Stimulated activated CD4-positive, alpha-beta T cell treated with anti-CD3 and anti-CD28 coated beads, Interleukin-4, amount 100 ng/mL, for 24 hours (primary cell): ENCODE measurements at places on chromosomes 3 and 15.
A peak's percentile ranks its signal among the peaks of the same experiment; 100 is the strongest.

DNA sequence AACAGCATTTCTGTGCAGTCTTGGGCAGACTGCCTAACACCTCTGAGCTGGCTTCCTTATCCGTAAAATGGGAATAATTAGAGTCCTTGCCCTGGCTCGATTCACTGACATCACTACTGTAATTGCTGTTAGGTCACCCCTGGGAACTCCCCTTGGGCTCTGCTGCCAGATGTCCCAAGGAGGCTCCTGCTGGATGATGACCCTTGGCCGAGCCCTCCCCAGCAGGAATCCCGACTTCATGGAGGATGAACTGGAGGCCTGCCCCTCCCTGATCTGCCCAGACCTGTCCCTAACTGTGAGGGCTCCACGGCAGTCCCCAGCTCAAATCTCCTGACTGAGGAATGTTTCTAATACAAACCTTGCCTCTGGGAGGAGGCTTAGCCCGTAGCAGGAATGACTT, 18.0 kb downstream of the ESYT3 start:
- no peak for DNase-seq

DNA sequence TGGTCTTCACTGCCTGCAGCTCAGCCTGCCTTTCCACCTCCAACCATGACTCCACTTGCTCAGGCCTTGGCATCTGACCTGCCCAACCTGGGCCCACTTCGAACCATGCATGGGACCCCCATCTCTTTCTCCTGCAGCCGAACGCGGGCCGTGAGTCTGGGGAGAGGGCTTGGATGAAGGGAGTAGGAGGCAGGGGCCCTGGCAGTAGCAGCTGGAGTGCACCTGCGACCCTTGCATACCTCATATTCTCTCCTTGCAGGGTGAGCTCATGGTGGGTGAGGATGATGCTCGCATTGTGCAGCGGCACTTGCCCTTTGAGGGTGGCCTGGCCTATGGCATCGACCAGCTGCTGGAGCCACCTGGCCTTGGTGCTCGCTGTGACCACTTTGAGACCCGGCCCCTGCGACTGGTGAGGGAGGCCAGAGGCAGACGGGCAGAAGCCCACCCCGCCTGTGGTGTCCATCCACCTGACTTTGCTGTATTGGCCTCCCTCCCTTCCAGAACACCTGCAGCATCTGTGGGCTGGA, 13.5 kb downstream of the NT5DC2 start:
- no peak for DNase-seq

DNA sequence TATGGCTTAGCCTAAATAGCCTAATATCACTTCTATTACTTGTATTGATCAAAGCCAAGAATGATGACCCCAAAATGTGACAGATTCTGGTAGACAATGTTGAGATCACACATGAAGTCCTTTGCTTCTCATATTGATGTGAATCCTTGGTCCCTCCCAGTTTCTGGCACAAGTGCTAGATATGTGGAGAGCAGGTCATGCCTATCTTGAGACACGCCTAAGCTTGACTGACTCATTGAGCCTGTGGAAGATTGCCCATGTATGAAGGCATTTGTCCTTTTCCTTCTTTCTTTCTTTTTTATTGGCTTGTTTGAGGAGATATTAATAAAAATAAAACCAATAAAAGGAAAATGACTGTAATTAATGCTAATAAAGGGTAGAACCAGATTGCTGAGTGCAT, 54.0 kb upstream of the TMEM108 start:
- no peak for DNase-seq

DNA sequence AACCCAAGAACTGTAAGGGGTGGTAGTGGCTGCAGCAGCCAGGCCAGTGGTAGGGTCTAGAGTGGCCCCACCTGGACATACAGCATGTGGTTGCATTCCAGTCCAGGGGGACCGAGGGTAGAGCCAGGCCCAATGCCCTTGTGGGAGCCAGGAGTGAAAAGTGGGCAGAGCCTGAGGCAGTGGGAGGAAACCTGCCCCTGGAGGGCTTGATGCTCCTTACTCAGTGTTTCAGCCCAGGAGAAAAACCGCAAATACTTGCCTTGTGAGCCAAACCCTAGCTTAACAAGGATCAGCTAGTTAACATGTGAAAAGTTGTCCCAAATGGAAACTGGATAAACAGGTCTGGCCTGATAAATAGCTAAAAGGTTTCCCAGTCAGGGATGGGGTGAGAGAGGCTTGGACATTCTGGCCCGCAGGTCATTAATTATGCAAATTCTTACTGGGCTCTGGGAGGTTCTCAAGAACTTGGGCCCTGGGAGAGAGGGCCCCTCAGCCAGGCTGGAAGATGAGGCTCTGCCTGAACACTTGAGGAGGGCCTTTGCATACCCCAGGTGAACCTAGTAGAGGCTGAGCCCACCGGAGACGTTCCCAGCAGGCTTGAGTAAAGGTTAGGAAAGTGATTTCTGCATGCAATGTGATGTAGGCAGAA, 222.1 kb downstream of the THSD4 start:
- no peak for DNase-seq

GRCh38 chr15:42080186-42080918, 14.0 kb downstream of the PLA2G4D start:
- no peak for DNase-seq

- DNase-seq, result peak; percentile 32
Measured at GRCh38 chr3:106473576-106474475, 605.0 kb upstream of the CBLB start.

GRCh38 chr3:148131990-148132638, 565.6 kb upstream of the AGTR1 start:
- no peak for DNase-seq
